ENCODE measurements at places on chromosomes 7 and 10. TPM values are rescaled to one million over a fixed set of nuclear protein-coding genes. Genes with fewer than 3 reads are reported as not detected.

Gene IL2RA
- total RNA-seq, result not detected

Gene AUTS2
- 17.4 TPM for total RNA-seq

GRCh38 chr7:94005753-94006152 is 1.6 kb upstream of the BET1 start:
- no peak overlapping the region for H3K4me3 ChIP-seq
- peaks cover 23% of the 10 kb centered on the region for H3K4me1 ChIP-seq
- H3K27me3 ChIP-seq, result no peaks in the 10 kb centered on the region
- no peaks in the 10 kb centered on the region for H3K36me3 ChIP-seq

Gene DIP2C
- 36.9 TPM for total RNA-seq

- no peaks in the 10 kb centered on the region for H3K27me3 ChIP-seq
- DNase-seq, result no peak
- H3K4me3 ChIP-seq, result no peak overlapping the region
- H3K4me1 ChIP-seq, result no peaks in the 10 kb centered on the region
- H3K27ac ChIP-seq, result no peak overlapping the region
- H3K36me3 ChIP-seq, result no peaks in the 10 kb centered on the region
Observed at GRCh38 chr10:46198516-46198915, 88.3 kb upstream of the ANTXRL start.

DNA sequence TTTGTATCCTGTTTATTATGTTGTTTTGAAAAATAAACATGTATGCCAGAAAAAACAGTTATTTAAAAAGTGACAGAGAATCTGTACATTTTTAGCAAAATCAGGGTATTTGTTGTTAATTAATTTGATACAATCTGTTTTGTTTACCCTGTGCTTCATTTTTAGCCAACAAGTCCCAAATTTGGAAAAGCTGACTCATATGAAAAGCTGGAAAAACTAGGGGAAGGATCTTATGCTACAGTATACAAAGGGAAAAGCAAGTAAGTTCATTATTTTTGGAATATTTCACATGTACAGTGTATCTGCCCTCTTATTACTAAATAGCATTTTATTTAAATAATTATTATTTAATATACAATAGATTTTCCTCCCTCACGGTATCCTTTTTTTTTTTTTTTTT is 151.4 kb downstream of the CDK14 start:
- no peak overlapping the region for H3K4me3 ChIP-seq
- H3K27ac ChIP-seq, result no peak overlapping the region
- H3K36me3 ChIP-seq, result no peaks in the 10 kb centered on the region
- peak; percentile 72 for DNase-seq

DNA sequence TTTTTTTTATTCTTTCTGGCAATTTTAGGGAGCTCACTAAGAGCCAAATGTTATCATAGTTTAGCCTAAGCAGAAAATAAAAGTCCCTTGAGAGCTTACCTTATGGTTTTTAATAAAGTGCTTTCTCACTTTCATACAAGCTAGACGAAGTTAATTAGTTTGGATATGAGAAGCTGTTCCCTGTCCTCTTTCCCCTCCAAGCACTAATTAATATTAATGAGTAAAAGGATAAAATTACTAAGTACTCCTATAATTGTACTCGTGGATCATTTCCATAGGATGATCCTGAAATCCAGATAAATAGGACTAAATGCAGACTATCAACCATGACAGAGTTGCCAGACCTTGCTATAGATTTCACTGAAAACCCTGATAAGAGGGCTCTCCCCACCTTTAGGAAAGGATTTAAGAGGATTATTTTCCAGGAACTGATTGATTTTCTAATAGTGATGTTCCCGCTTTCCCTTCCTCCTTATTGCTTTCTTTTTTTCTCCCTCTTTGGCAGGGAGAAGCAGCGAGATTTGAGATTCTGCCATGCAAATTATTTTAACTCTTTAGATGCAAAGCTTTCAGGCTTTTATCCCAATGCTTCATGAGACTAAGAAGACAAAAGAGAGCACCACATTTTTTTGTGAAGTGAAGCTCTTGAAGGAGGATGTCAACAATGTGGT is 58.3 kb upstream of the HECW1 start:
- no peak overlapping the region for H3K4me3 ChIP-seq
- DNase-seq, result no peak
- no peak overlapping the region for H3K27ac ChIP-seq
- no peaks in the 10 kb centered on the region for H3K4me1 ChIP-seq
- no peaks in the 10 kb centered on the region for H3K36me3 ChIP-seq

- H3K36me3 ChIP-seq, result peaks cover 4% of the 10 kb centered on the region
- no peak overlapping the region for H3K4me3 ChIP-seq
- H3K27me3 ChIP-seq, result no peaks in the 10 kb centered on the region
- peak; percentile 18 for DNase-seq
Observed at GRCh38 chr10:102767428-102768160, 23.8 kb downstream of the WBP1L start.

Gene DPP6
- not detected for total RNA-seq

Gene AKR1C4
- not detected for total RNA-seq

Gene CC2D2B
- 0.36 TPM for total RNA-seq

DNA sequence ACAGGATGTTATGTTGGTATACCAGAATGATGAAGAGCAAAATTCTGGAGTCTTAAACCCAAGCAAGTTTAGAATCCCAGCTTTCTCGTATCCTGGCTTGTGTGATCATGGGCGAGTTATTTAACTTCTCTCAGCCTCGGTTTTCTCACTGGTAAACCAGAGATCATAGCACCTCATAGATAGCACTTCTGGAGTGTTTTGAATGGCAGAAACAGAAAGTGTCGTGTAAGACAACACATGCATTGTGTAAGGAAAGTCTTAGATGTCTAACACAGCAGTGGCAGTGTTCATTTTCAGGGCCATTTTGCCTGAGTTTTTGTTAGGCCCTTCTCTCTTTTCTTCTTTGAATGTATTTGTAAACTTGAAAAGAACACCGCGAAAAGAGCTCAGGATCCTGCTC is 465.1 kb downstream of the AUTS2 start:
- no peaks in the 10 kb centered on the region for H3K36me3 ChIP-seq
- H3K27ac ChIP-seq, result no peak overlapping the region
- no peaks in the 10 kb centered on the region for H3K4me1 ChIP-seq

Gene RAB19
- not detected for total RNA-seq

Gene GRID2IP
- not detected for total RNA-seq

GRCh38 chr7:142796501-142797390 is 26.0 kb downstream of the PRSS2 start:
- H3K36me3 ChIP-seq, result no peaks in the 10 kb centered on the region
- DNase-seq, result peak; percentile 80
- H3K27ac ChIP-seq, result no peak overlapping the region
- peaks cover 64% of the 10 kb centered on the region for H3K27me3 ChIP-seq
- H3K4me1 ChIP-seq, result no peaks in the 10 kb centered on the region
- peak overlapping the region; percentile 52 for H3K4me3 ChIP-seq

Gene FXYD4
- not detected for total RNA-seq

DNA sequence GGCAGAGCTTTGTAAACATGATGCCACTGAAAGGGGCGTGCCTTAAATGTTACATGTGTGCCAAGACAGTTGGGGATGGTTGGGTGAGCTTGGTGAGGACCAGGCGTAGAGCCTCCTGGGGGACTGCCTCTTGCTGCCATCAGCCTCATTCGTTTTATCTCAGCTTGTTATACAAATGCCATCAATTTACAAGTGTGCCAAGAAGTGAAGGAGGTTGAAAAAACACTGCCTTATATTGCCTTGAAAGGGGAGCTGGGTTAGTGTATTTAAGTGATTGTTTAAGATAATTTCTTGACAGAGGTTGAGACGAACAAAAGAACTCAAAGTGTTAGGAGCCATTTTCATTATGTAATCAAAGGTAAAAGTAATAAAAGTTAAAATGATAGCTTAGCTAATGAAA is 354.7 kb downstream of the PHTF2 start:
- no peaks in the 10 kb centered on the region for H3K36me3 ChIP-seq
- H3K4me1 ChIP-seq, result peaks cover 30% of the 10 kb centered on the region
- DNase-seq, result no peak
- H3K4me3 ChIP-seq, result no peak overlapping the region
- H3K27ac ChIP-seq, result no peak overlapping the region

DNA sequence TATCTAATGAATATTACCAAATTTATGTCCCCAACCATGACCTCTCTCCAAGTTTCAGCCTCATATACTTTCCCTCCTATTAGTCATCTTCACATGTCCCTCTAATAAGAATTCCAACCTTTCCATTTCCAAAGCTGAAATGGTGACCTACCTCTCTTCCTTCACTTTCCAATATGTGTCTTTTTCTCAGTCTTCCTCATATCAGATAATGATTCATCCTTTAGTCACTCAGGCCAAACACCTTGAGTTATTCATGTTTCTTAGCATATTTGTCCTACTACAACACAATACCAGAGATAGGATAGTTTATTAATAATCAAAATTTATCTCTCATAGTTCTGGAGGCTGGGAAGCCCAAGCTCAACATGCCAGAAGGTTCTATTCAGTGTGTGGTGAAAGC is 318.5 kb upstream of the ZWINT start:
- H3K36me3 ChIP-seq, result no peaks in the 10 kb centered on the region
- H3K27ac ChIP-seq, result no peak overlapping the region
- no peak for DNase-seq
- H3K4me3 ChIP-seq, result no peak overlapping the region
- H3K27me3 ChIP-seq, result no peaks in the 10 kb centered on the region
- H3K4me1 ChIP-seq, result no peaks in the 10 kb centered on the region

GRCh38 chr7:78398576-78398975 is 600.0 kb downstream of the PHTF2 start:
- no peak for DNase-seq
- H3K4me1 ChIP-seq, result peaks cover 6% of the 10 kb centered on the region
- H3K36me3 ChIP-seq, result no peaks in the 10 kb centered on the region
- no peak overlapping the region for H3K27ac ChIP-seq
- no peak overlapping the region for H3K4me3 ChIP-seq

Gene LDB3
- total RNA-seq, result under 0.01 TPM

DNA sequence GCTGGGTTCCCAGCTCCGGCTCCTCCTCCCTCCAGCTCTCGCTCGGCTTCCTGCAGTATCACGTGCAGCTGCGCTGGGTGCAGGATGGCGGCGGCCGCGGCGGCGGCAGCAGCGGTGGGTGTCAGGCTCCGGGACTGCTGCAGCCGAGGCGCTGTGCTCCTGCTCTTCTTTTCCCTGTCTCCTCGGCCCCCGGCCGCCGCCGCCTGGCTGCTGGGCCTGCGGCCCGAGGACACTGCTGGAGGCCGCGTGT is at the start of gene CNNM1:
CNNM1 (plus strand) TSS at position 53 of the 250 bp plus-strand sequence; CDS start at position 85, 32 bp downstream.
- H3K27me3 ChIP-seq, result peaks cover 34% of the 10 kb centered on the region
- DNase-seq, result peak; percentile 63
- H3K4me3 ChIP-seq, result peak within 1 kb of the TSS; percentile 49
- no peaks in the 10 kb centered on the region for H3K36me3 ChIP-seq

GRCh38 chr7:51244053-51244452 is 72.6 kb downstream of the COBL start:
- H3K4me3 ChIP-seq, result no peak overlapping the region
- no peak overlapping the region for H3K27ac ChIP-seq
- no peaks in the 10 kb centered on the region for H3K27me3 ChIP-seq
- no peak for DNase-seq
- H3K36me3 ChIP-seq, result no peaks in the 10 kb centered on the region

GRCh38 chr7:37109843-37110242 is 338.8 kb downstream of the ELMO1 start:
- H3K4me1 ChIP-seq, result no peaks in the 10 kb centered on the region
- no peak overlapping the region for H3K4me3 ChIP-seq
- H3K27me3 ChIP-seq, result no peaks in the 10 kb centered on the region
- no peak for DNase-seq
- H3K36me3 ChIP-seq, result no peaks in the 10 kb centered on the region

DNA sequence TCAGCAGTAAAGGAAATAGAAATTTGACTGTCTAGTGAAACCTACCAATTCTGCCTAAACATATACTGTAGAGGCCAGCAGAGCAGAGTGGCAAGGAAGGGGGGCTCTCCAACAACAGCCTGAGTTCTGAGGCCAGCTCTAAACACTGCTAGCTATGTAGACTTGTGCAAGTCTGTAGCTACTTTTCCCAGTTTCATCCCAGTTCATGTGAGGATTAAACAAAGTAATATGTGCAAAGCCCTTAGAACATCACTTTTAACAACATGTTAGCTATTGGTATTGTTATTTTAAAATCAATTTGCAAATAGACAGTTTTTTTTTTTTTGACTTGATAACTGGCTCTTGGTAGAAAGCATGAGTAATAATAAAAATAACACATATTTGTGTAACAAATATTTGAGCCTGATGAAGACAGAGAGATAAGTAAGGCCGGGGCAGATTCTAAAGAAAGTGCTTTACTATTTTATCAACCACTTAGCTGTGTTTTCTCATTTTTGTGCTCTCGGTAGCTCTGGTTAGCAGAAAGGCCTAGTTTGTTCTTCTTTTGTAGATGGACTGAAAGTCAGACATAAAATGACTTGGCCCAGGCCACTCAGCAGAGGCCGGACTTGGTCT is 9.3 kb downstream of the CHST12 start:
- H3K4me1 ChIP-seq, result peaks cover 22% of the 10 kb centered on the region
- peak overlapping the region; percentile 5 for H3K27ac ChIP-seq
- H3K36me3 ChIP-seq, result no peaks in the 10 kb centered on the region
- DNase-seq, result peak; percentile 48

Gene KCND2
- 9.4 TPM for total RNA-seq

GRCh38 chr7:129122751-129123509 is 21.6 kb upstream of the TSPAN33 start:
- H3K36me3 ChIP-seq, result no peaks in the 10 kb centered on the region
- no peak overlapping the region for H3K27ac ChIP-seq
- no peaks in the 10 kb centered on the region for H3K4me1 ChIP-seq
- peaks cover 22% of the 10 kb centered on the region for H3K27me3 ChIP-seq

GRCh38 chr10:43249151-43249961 is 17.5 kb downstream of the RASGEF1A start:
- no peaks in the 10 kb centered on the region for H3K27me3 ChIP-seq
- DNase-seq, result peak; percentile 72
- no peak overlapping the region for H3K27ac ChIP-seq

Gene OPN4
- not detected for total RNA-seq

DNA sequence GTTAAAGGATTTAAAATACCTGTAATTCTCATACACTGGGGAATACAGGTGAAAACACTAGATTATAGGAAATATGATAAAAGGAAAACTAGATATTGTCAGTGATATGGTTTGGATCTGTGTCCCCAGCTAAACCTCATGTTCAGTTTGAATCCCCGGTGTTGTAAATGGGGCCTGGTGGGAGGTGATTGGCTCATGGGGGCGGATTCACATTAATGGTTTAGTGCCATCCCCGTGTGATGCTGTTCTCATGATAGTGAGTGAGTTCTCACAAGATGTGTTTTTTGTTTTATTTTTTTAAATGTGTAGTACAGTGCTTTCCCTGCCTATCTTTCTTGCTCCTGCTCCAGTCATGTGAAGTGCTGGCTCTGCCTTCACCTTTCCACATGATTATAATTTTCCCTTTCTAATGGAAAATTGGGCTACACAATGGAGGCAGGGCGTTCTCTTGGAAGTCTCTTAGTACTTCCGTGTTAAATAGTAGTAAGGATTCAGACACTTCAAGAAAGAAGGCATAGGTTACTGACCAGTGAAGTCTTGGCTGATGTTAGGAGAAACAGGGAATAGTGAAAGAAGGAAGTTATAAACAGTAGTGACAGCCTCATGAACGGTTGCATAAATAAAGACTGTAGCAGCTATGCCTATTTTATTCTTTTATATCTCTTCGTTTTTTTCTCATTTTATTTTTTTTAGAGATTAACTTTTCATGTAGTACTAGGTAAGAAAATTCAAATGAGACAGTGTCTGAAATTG is 386.4 kb downstream of the SUGCT start:
- H3K36me3 ChIP-seq, result no peaks in the 10 kb centered on the region
- no peaks in the 10 kb centered on the region for H3K27me3 ChIP-seq
- H3K4me1 ChIP-seq, result no peaks in the 10 kb centered on the region
- no peak for DNase-seq
- no peak overlapping the region for H3K4me3 ChIP-seq

- no peaks in the 10 kb centered on the region for H3K27me3 ChIP-seq
- no peak overlapping the region for H3K27ac ChIP-seq
- peaks cover 14% of the 10 kb centered on the region for H3K4me1 ChIP-seq
- no peak overlapping the region for H3K4me3 ChIP-seq
- H3K36me3 ChIP-seq, result no peaks in the 10 kb centered on the region
Observed at GRCh38 chr10:74371696-74372095, 220.7 kb downstream of the ADK start.

Gene PRLHR
- not detected for total RNA-seq
